Muscle of leg (tissue), 16 donors: ENCODE measurements at places on chromosomes 16 and 17. TPM values are rescaled to one million over a fixed set of nuclear protein-coding genes. Genes with fewer than 3 reads are reported as not detected.

PLXDC1 gene
- 2.0 TPM for total RNA-seq

- peaks cover 45% of the 10 kb centered on the region for H3K36me3 ChIP-seq
- DNase-seq = no peak
- no peak overlapping the region for H3K27ac ChIP-seq
- H3K4me1 ChIP-seq = no peaks in the 10 kb centered on the region
Observed at GRCh38 chr17:80045703-80046102, 9.3 kb downstream of the CCDC40 start.

KCNJ12 gene
- 9.1 TPM for total RNA-seq

- no peaks in the 10 kb centered on the region for H3K36me3 ChIP-seq
- DNase-seq = no peak
- no peak overlapping the region for H3K4me3 ChIP-seq
Observed at GRCh38 chr16:25692742-25693508, 1.2 kb downstream of the HS3ST4 start.

DNA sequence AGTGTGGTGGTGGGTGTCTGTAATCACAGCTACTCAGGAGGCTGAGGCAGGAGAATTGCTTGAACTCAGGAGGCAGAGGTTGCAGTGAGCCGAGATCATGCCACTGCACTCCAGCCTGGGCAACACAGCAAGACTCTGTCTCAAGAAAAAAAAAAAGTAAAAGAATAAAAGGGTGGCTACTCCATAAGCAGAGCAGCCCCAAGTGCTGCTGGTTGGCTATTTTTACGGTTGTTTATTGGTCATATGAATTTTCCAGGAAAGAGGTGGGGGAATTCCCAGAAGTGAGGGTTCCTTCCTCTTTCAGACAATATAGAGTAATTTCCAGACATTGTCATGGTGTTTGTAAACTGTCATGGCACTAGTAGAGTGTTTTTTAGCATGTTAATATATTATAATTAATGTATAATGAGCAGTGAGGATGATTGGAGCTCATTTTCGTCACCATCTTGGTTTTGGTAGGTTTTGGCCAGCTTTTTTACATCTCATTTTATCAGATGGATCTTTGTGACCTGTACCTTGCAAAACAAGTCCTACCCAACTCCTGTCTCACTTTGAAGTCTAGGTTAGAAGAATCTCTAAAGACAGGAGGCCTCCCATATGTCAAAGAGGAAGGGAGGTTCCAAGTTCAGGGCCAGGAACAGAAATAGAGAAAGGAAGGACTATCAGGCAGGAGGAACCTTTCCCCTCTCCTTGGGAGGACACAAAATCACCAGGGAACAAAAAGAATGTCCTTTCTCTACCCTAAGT is 39.1 kb downstream of the HOXB1 start:
- no peaks in the 10 kb centered on the region for H3K36me3 ChIP-seq
- DNase-seq = peak; percentile 50
- peak overlapping the region; percentile 83 for H3K27ac ChIP-seq
- peaks cover 39% of the 10 kb centered on the region for H3K27me3 ChIP-seq
